Neural crest cell (in vitro differentiated cells): ENCODE measurements at places on chromosomes 16 and 17. TPM values are rescaled to one million over a fixed set of nuclear protein-coding genes. Genes with fewer than 3 reads are reported as not detected.

DNA sequence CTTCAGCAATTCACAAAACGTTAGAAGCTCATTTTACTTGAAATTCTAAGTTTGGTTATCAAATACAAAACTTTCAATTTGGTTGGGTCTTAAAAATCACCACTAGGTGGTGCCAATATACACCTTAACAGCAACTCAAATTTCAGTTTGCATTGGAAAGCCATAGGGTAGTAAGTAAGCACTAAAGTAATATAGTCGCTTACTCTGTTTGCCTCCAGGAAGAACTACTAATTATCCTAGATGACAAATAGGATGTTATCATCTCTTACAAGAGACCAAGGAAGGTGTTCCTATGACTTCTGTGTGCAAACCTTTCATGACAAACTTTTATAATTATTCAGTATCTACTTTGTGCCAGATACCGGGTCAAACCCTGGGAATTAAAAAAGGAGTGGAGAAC is 93.3 kb downstream of the MYO1D start:
- DNase-seq = no peak

- no peak for DNase-seq
These were observed 24.2 kb downstream of the ELAC2 start for GRCh38 chr17:12993631-12994030.

GRCh38 chr17:65794572-65794971 is 233.1 kb upstream of the AXIN2 start:
- no peak for DNase-seq

- no peak for DNase-seq
These were observed 73.1 kb upstream of the MAF start for GRCh38 chr16:79673635-79674034.

GRCh38 chr17:17391668-17392370 is 85.0 kb upstream of the MED9 start:
- no peak for DNase-seq

- DNase-seq = no peak
These were observed 234.9 kb downstream of the IRF8 start for GRCh38 chr16:86133847-86134375.

- no peak for DNase-seq
These were observed 614.6 kb upstream of the CDH5 start for GRCh38 chr16:65751622-65752521.

DNA sequence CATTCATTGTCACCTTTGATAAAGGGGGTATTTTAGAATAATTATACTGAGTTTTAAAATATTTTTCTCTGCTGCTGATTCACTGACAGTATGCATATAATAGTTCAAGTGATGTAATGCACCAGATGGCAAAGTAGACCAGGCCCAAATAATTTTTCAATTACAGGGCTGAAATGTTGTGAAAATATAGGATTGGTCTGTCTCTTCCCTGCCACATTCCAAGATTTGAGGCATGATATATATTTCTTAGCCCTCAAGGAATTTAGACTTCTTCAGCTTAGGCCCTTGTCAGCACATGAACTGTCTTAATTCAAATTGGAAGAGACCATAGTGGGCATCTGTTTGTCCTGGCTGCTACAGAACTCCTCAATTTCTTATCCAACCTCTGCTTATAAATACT is 39.2 kb upstream of the SLC12A3 start:
- no peak for DNase-seq

DNA sequence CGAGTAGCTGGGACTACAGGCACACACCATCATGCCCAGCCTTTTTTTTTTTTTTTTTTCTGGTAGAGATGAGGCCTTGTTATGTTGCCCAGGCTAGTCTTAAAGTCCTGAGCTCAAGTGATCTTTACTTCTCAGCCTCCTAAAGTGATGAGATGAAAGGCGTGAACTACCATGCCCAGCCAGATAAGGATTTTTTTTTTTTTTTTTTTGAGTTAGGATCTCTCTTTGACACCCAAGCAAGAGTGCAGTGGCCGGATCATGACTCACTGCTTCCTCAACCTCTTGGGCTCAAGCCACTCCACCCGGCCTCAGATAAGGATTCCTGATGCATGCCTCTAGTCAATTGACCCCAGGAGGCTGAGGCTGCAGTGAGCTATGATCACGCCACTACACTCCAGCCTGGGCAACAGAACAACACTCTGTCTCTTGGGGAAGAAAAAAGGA is 11.2 kb upstream of the PLEKHG4 start:
- DNase-seq = no peak

The CDK5RAP3 gene
- total RNA-seq = 285 and 301 TPM in 2 replicates

The HBA1 gene
- not detected in 2 replicates for total RNA-seq

The SYT17 gene
- 3.1 and 3.6 TPM in 2 replicates for total RNA-seq

The NPB gene
- 0.93 and 1.1 TPM in 2 replicates for total RNA-seq
